ENCODE measurements at places on chromosomes 6 and 20. TPM values are rescaled to one million over a fixed set of nuclear protein-coding genes. Genes with fewer than 3 reads are reported as not detected.

DNA sequence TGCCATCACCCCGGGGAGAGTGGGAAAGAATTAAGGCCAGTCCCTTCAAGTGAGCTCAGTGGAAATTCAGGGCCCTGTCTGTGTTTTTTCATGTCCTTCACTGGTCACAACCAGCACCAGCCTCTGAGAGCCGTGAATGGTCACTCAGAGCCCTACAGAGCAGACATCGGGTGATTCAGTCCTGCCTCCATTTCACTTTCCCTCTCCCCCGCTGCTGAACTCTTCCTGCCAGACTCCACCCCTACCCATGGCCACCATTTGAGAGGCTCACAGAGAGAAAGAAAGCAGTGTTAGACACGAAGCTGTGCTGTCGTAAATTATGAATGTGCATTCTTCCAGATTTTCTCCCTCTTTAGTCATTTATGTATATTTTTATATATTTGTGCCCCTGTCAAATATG, 5.4 kb downstream of the R3HDML start:
- no peaks in the 10 kb centered on the region for H3K36me3 ChIP-seq
- H3K27ac ChIP-seq: no peak overlapping the region
- no peak overlapping the region for H3K4me3 ChIP-seq
- no peak for DNase-seq

DNA sequence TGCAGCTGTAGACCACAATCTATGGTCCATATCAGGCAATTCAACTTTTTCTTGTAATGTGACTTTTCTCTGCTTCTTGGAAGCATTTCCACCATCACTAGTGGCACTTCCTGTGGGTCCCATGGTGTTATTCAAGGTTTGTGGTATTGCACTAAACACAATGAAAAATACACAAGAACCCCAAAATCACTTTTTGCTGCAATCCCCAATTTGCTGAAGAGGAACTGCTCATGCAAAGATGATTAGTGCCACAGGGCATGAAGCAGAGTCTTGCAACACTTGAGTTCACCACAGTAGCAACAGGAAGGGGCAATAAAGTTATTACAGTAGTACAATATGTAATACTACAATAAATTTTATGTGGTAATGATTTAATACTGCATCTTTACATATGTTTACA, 16.8 kb upstream of the TAAR1 start:
- H3K27me3 ChIP-seq: peaks cover 12% of the 10 kb centered on the region
- H3K36me3 ChIP-seq: peaks cover 7% of the 10 kb centered on the region
- DNase-seq: peak; percentile 29
- no peak overlapping the region for H3K27ac ChIP-seq
- peaks cover 36% of the 10 kb centered on the region for H3K4me1 ChIP-seq

DNA sequence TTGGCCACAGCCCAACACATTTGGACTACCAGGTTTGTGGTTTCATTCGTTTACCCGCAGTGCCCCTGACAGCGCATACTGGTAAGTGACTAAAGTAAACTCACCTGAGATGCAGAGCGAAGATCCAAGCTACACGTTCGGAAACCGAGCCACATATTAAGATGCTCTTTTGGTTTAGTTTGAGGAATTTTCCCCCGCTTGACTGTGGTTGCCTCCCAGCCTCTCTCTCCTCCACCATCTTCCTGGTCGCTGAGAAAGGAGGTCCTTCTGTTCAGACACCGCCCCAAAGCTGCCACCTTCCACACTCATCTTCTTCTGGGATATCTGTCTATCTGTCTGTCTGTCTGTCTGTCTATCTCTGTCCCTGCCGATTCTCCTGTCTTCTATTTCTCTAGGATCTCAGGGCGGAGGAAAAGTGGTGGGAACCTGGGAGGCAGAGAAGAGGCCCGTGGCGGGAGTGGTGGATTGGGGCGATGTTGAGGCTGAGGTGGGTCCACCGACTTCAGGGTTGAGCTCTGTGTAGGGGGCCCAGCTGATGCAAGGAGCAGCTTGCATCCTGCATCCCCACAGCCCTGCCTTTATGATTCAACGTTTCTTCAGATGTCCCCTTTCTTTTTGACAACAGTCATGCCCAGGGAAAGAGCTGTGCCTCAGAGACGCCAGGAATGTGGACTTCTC, 196.9 kb upstream of the ZNF184 start:
- DNase-seq: no peak
- peaks cover 12% of the 10 kb centered on the region for H3K36me3 ChIP-seq
- peak overlapping the region; percentile 44 for H3K4me3 ChIP-seq
- peaks cover 75% of the 10 kb centered on the region for H3K27me3 ChIP-seq
- H3K4me1 ChIP-seq: peaks cover 56% of the 10 kb centered on the region

VNN1 gene
- not detected for total RNA-seq

SAPCD1 gene
- total RNA-seq: 10.7 TPM

- peaks cover 62% of the 10 kb centered on the region for H3K36me3 ChIP-seq
- H3K27me3 ChIP-seq: no peaks in the 10 kb centered on the region
- H3K27ac ChIP-seq: no peak overlapping the region
- no peak overlapping the region for H3K4me3 ChIP-seq
Observed at GRCh38 chr6:111711476-111711875, 105.8 kb upstream of the TRAF3IP2 start.

GRCh38 chr6:10338151-10338550, 76.7 kb downstream of the TFAP2A start:
- H3K4me1 ChIP-seq: no peaks in the 10 kb centered on the region
- H3K27me3 ChIP-seq: no peaks in the 10 kb centered on the region
- no peak overlapping the region for H3K4me3 ChIP-seq

Data from activated CD4-positive, alpha-beta memory T cell treated with anti-CD3 and anti-CD28 coated beads, Interleukin-2, amount 10 ng/mL, durations not matched to agents 7 days and 5 days (primary cell).